ENCODE measurements at places on chromosomes 7 and 10.

DNA sequence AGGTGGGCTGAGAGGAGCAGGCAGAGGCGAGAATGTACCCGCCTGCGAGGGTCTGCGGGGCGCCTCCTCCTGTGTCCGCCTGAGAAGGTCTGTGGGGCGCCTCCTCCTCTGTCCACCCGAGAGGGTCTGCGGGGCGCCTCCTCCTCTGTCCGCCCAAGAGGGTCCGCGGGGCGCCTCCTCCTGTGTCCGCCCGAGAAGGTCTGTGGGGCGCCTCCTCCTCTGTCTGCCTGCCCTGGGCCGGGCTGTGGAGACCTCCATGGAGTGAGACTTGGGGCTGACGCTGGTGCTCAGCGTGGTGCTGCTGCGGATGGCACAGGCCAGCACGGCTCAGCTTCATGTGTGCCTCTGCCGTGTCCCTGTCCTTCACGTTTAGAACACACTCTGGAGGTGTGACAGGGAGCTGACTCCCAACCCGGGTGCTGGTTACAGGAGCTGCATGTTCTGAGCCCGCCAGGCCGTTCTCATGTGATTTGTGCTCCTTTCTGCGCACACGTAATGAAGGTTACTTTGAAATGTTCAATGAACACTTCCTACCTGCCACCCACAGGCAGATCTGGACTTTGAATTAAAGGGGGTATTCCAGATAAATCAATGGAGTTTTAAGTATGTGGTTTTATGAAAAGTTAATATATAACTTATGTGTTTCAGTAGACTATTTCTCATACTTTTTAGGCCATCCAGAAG, 20.5 kb upstream of the GET4 start:
- H3K4me3 ChIP-seq = no peak overlapping the region
- H3K27me3 ChIP-seq = no peaks in the 10 kb centered on the region
- no peak for DNase-seq
- peaks cover 4% of the 10 kb centered on the region for H3K36me3 ChIP-seq

DNA sequence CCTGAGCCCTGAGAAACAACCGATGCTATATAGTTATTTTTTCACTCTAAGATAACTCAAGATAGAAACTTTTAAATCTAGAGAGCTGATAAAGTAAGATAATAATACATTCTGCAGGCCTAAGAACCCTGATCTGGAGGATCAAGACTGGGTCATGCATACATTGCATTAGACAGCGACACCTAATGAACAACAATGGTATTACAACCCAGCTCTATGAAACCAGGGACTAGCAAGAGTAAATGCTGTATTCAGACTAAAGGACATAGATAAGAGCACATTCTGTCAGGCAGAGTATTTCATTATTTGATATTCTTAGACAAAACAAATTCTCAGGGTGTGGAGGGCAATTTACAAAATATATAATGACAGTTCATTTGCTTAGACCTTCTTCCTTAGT, 148.6 kb downstream of the GRK5 start:
- peaks cover 26% of the 10 kb centered on the region for H3K4me1 ChIP-seq
- no peak overlapping the region for H3K27ac ChIP-seq
- peaks cover 26% of the 10 kb centered on the region for H3K36me3 ChIP-seq
- H3K4me3 ChIP-seq = no peak overlapping the region
- no peak for DNase-seq

GRCh38 chr7:39727231-39728012, 104.0 kb downstream of the RALA start:
- no peak for DNase-seq
- H3K27ac ChIP-seq = no peak overlapping the region
- H3K36me3 ChIP-seq = no peaks in the 10 kb centered on the region
- no peaks in the 10 kb centered on the region for H3K4me1 ChIP-seq
- H3K27me3 ChIP-seq = no peaks in the 10 kb centered on the region
- H3K4me3 ChIP-seq = no peak overlapping the region

DNA sequence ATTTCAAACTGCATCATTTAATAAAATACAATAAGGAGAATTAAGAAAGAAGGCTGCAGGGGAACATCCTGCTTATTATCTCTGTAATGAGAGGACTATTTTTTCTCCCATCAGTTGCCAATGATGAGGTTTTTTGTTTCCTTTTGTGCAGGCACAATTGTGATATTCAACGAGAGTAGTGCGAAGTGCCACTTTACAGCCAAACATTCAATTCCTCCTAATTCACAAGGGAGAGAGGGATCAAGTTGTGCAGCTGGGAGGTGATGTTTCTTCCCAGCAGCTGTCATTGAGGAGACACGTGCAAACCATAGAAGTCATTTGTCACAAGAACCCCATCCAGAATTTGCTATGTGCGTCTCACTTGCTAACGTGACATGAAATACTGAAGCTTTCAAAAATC, 81.6 kb upstream of the ICA1 start:
- H3K27ac ChIP-seq = no peak overlapping the region
- peaks cover 6% of the 10 kb centered on the region for H3K27me3 ChIP-seq
- H3K36me3 ChIP-seq = no peaks in the 10 kb centered on the region
- no peak overlapping the region for H3K4me3 ChIP-seq
- peaks cover 5% of the 10 kb centered on the region for H3K4me1 ChIP-seq
- no peak for DNase-seq

DNA sequence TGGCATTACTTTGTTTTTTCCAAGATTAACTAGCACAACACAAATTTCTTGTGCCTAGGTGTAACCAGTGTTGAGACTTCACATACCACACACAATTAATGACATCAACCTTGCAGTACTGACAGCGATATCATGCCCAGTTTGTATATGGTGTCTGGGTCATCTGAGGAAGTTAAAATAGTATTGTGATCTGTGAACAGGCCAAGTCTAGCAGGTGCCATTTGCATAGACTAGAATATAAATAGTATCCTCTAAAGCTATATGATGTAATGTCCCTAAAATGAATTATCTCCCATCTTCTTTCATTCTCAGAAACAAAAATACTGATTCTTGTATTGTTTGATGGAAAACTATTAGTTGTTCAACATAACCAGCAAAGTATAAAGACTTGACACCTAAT, 175.8 kb upstream of the KAT6B start:
- DNase-seq = no peak
- H3K27me3 ChIP-seq = no peaks in the 10 kb centered on the region
- H3K27ac ChIP-seq = no peak overlapping the region
- H3K4me1 ChIP-seq = peaks cover 5% of the 10 kb centered on the region
- H3K36me3 ChIP-seq = peaks cover 9% of the 10 kb centered on the region

All from naive thymus-derived CD8-positive, alpha-beta T cell (primary cell).